ENCODE measurements at places on chromosomes 3 and 15.

DNA sequence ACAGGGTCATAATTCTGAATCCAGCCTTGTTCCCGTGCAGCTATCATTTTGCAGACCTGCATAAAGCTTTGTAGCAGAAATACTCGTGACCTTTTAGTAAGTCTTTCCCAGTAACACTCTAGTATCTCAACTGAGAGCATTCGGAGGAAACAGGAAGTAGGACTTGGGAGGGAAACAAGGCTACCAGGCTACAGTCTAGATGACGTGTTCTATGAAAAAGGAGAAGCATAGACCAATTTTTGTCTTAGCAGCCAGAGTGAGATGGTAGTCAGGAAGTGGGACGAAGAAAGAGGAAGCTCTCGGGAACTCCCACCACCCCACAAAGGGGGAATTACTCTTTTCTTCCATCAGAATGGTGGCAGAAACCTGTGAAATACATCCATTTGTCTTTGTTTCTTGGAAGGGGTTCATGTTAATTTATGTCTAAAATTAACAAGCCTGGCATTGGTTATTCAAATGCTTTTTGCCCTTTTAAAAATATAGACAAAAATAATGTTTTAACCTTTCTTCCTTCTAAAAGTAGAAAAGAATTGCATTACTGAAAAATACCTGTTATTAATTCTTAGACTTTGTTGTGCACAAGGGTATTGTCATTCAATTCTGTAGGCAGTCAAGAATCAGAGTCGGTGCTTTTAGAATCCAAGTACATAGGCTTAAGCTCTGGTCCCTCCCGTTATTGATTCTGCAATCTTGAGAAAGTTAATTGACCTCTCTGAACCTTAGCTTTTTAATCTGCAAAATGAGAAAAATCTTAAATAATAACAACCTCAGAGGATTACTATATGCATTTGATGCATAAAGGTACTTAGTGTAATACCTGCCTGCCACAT lies 1.6 kb upstream of the SUCNR1 start:
- no peak for DNase-seq

- no peak for DNase-seq
Measured at GRCh38 chr3:126549861-126550487, 8.8 kb downstream of the C3orf22 start.

- DNase-seq: no peak
Measured at GRCh38 chr15:67843092-67843501, 3.3 kb upstream of the RNU6-1 start.

DNA sequence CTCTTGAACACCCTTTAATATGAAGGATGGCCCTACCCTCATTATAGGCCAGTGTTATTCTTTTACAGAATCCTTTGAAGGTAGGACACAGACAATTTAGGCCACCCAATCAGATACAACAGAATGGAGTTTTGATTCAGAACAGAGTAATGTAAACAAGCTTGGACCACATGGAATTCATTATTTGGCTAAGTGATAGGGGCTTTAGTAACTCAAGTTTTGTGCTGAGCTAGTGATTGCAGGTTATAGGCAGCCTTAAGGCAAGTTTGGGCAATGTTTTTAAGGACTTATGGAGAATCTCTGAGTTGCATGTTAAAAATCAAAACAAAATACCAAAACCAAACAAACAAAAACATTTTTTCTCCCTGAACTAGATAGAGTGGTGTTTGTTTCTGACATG lies 312.1 kb upstream of the ROBO1 start:
- DNase-seq: no peak

- no peak for DNase-seq
Measured at GRCh38 chr3:105360003-105360402, 6.7 kb upstream of the ALCAM start.

DNA sequence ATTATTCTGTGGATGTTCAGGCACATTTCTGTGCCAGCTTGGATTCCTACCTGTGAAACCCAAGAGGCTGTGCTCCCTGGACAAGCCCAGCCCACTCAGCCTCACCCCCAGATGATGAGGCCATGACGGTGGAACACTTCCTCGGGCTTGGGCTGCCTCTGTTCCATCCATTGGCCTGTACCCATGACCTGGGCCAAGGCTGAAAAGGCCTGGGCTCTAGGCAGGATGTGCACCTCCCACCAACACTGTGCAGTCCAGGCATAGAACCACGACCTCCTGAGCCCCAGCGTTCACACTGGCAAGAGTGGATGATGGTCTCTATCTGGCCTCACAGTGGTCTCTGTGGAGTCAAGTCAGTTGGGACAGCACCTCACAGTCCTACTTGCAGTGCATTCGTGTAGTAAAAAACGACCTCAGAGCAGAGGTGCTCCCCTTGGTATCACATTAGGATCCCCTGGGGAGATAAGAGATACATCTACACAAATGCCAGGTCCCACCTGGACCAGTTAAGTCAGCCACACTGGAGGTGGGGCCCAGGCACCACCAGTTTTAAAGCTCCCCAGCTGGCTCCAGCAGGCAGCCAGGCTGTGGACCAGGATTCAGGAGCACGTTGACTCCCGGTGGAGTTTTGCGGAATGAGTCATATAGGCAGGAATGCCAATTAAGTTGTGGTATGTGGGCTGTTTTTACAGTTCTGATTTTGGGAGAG lies 39.0 kb upstream of the IGF1R start:
- DNase-seq: no peak

GRCh38 chr3:16266714-16267113 lies 1.7 kb downstream of the OXNAD1 start:
- no peak for DNase-seq

GRCh38 chr3:33159981-33160380 lies 46.2 kb downstream of the CRTAP start:
- no peak for DNase-seq

GRCh38 chr15:90487186-90487585 lies 42.5 kb upstream of the CRTC3 start:
- no peak for DNase-seq

DNA sequence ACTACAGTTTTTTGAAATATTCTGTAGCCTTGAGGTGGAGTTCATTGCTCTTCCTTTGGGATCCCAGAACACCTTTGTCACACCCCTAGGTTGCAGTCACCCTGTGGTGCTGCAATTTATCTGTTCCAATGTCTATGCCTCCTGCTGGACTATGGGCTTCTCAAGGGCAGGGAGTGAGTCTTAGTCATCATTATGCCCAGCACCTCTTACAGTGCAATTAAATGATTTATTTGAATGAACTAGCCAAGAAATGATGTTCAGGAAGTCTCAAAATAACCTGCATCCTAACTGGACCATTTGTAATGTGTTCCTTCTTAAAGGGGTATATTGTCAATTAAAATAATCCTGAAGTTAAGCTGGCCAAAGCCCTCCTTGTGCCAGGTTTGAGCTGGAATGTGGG lies 28.5 kb downstream of the SHC4 start:
- no peak for DNase-seq

- DNase-seq: no peak
Measured at GRCh38 chr3:141006344-141006743, 44.8 kb upstream of the SPSB4 start.

- no peak for DNase-seq
Measured at GRCh38 chr3:5768281-5768945, 580.9 kb downstream of the EDEM1 start.

Data from GOT3 (cell line).